BJ (cell line): ENCODE measurements at places on chromosomes 2 and 18. TPM values are rescaled to one million over a fixed set of nuclear protein-coding genes. Genes with fewer than 3 reads are reported as not detected.

- peak; percentile 80 for DNase-seq
These were observed 57.5 kb downstream of the DTNA start for GRCh38 chr18:34767601-34768027.

DNA sequence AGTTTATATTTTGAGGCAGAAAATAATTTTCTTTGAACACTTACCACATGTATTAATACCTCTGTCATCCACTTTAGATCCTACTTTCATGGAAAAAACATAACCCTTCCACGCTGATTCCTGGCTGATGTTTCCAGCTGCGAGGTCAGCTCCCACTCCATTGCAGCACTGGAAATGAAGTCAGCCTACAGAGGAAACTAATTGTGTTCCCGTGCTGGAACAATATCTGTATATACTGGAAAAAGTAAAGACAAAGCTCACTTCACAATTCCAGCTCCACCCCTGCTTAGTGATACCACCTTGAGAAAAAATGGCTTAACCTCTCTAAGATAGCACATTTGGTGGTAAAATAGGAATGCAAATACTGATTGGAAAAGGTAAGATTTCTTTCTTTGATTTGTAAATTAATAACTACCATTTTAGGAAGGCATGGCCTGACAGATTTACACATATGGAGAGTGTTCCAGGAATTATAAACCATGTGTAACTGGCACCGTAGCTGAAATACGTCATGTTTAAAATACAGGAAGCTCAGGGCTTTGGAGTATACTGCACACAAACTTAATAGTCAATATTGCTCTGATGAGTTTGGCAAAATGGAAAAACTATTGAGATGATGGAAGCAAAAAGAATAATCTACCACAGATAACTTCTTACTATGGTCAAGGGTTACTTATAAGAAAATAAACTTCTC is 90.0 kb downstream of the TRIB2 start:
- no peak for DNase-seq

DNA sequence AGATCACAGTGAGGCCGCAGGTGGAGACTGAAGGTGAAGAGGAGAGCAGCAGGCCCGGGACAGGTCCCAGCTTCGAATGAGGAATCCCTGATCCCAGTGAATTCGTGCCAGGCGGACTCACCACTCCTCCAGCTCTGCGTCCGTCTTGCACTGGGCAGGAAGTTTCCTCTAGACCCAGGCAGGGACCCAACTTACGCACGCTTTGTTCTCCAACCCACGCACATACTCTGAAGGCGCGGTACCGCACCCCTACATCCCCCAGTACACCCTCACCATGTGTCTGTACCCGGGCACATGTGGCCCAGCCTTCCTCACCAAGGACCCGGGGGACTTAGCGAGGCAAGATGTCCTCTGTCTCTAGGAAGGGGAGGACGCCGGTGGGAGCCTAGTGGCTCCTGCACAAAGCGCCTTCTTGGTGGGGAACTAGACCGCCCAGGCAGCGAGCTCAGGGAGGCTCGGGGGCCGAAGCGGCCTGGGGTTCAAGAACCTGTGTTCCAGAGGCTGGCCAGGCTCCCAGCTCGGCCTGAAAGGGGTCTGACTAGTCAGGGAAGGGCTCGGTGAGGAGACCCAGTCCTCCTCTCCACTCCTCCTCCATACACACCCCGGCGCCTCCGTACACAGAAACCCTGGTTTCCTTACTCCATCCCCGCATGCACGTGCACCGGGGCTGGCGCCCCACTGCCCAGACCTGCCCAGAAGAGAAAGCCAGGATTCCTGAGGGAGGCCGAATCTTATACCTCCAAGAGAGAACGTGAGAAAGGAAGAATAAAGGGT is 38.3 kb upstream of the ATP6V1B1 start:
- no peak for DNase-seq

DNA sequence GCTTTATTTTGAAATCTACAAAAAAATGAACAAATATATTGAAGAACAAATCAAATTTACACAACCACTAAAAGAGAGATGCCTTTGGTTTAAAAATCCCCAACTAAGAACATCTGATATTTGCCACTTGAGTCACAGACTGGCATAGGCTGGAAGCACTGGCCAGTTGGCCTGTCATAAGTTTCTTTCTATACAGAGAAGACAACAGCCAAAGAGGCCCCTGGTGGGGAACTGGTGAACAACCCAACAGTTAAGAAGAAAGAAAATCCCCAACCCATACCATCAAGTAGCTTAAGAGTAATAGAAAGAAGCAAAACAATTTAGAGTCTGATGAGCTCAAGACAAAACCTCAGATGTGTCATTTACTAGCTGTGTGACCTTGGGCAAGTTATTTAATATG is 45.5 kb downstream of the OSR1 start:
- DNase-seq = no peak

DNA sequence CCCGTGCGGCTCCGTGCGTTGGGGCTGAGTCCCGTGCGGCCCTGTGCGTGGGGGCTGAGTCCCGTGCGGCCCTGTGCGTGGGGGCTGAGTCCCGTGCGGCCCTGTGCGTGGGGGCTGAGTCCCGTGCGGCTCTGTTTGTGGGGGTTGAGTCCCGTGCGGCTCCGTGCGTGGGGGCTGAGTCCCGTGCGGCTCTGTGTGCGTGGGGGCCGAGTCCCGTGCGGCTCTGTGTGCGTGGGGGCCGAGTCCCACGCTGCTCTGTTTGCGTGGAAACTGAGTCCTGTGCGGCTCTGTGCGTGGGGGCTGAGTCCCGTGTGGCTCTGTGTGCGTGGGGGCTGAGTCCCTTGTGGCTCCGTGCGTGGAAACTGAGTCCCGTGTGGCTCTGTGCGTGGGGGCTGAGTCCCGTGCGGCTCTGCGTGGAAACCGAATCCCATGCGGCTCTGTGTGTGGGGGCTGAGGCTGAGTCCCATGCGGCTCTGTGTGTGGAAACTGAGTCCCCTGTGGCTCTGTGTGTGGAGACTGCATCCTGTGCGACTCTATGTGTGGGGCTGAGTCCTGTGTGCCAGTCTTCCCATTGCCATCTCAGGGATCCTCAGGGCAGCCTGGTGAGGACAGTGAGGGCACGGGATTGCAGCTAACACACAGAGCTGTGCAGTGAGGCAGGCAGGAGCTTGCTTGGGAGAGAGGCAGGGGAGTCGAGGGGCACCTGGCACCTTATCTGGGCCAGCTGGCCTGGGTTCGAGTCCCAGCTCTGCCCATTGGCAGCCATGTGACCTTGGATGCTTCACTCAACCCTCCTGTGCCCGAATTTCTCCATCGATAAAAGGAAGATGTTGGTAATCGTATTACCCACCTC is 44.5 kb downstream of the LDLRAD4 start:
- no peak for DNase-seq

DNA sequence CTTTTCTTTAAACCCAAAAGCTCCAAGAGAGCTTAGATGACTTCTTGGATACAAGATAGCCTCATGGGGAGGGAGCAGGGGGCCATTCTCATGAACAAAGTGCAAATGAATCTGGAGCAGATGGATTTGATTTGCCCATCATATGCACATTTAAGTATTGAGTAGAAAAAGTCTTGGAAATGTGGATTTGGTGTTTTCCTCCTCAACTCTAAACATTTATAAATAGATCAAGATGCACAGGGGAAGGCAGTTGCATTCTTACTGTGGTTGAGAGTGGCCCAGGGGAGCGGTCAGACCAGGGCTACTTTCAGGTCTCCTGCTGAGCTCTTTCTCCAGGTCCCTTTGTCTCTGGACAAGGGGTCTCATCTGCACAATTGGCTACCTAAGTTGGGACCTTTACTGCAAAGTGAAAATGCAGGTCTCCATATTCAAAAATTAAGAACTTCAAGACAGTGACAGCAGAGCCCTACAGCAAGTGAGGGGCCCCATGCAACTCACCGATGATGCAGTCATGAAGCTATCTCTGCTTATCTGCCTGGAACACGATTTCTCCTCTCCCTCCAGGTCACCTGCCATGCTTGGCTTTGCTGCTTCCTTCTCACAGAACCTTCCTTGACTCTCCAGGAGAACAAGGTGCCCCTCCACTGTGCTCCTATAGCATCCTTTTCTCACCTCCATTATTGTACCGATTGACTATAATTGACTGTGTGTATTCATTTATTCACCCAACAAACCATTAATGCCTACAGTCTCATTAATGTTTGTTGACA is 145.4 kb downstream of the LPIN1 start:
- no peak for DNase-seq

DNA sequence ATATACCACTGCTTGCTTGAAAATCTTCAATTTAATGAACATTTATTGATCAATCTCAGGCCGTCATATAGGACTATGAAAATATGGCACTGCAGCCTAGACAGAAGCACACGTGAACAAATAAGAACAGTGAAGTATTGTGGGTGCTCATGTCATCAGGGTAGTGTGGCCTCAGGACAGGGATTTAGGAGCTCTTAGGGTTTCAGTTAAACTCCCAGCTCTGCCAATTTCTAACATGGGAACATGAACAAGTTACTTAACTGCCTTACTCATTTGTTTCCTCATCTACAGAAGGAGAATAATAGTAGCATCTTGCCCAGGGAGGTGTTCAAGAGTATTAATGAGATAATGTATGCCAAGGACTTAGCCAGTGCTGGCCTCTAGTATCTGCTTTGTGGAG is 146.0 kb upstream of the MAP3K20 start:
- DNase-seq = no peak

DNA sequence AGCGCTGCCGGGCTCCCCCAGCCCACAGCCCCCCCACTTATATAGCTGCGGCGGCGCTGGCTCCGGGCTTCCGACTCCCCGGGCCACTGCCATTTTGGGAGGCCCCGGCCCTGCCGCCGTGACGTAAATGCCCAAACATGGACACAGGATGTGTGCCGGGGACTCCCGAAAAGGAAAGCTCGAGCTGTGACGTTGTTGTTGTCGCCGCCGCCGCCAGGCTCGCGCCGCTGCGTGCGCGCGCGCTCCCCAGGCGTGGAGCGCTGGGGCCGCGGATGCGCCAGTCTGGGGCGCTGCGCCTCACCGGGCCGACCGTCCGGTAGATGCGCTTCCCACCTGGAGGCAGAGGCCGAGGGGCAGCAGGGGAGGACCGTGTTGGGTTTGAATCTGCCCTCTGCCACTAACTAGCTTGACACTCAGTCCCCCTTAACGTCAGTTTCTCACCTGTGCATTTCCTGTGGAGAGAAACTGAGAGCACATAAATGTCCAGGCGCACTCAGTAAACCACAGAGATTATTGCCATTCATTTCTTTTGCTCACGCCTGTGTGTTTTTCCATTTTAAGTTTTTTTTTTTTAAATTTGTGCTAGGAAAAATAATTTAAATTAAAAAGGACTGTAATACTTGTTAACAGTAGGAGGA is at the start of gene EGR4:
Gene EGR4, minus strand, starts transcription at position 15 of the 638 bp plus-strand sequence. CDS start 231 bp downstream, outside the sequence.
- peak; percentile 8 for DNase-seq

DNA sequence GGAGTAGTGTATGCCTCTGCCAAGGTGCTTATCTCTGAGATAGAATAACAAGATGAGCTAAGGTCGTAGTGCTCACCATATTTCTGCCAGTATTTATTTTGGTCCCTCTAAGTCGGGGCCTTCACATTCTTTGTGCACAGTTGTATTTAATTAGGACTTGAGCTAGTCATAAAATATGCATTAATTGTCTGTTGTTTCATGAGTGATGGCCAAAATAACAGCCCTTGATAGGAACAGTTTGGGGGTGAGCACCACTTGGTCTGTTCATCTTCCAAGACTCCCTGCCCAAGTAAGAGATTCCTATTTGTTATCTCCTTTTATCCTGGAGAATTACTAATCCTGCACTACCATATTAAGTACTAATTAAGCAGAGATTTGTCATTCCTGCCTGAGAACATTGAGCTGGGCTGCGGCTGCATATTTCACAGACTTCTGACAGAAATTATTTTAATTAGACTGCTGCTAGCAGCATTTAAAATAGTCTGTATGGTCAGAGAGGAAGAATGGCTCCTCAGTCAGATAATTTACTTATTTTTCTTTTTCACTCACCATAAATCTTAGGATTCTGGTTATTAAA is 435.1 kb downstream of the MTX2 start:
- DNase-seq = no peak

DNA sequence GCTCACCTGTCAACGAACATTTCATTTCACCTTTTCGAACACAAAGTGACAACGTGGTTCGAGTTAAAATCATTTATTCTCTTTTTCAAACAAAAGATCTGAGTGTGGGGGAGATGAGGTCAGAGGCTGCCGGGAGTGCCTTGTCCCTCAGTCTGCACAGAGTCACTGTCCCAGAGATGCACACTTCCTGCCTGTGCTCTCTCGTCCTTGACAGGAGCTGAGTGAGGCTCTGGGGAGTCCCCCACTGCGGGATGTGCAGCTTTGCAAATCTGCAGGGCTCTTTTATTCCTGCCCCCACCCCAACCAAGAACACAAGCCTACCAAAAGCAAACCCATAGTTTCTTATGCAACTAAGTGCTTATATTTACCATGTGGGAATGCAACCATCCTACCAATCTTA is 497.8 kb downstream of the EIPR1 start:
- no peak for DNase-seq

BARD1 gene
- polyA plus RNA-seq = 6.6 and 6.9 TPM in 2 replicates

RPRM gene
- polyA plus RNA-seq = not detected in 2 replicates

TTC39C gene
- 37.9 and 53.9 TPM in 2 replicates for polyA plus RNA-seq
